Suprapubic skin (tissue), 4 donors: ENCODE measurements at places on chromosomes 4 and X. TPM values are rescaled to one million over a fixed set of nuclear protein-coding genes. Genes with fewer than 3 reads are reported as not detected.
A peak's percentile ranks its signal among the peaks of the same experiment; 100 is the strongest.

GRCh38 chrX:140949233-140949632 is 53.2 kb upstream of the SPANXB1 start:
- no peak for DNase-seq

Gene KCTD8
- 0.34 TPM for total RNA-seq

GRCh38 chr4:183354219-183354618 is 32.0 kb upstream of the CLDN24 start:
- DNase-seq, result peak; percentile 14

Gene HS6ST2
- not detected for total RNA-seq

DNA sequence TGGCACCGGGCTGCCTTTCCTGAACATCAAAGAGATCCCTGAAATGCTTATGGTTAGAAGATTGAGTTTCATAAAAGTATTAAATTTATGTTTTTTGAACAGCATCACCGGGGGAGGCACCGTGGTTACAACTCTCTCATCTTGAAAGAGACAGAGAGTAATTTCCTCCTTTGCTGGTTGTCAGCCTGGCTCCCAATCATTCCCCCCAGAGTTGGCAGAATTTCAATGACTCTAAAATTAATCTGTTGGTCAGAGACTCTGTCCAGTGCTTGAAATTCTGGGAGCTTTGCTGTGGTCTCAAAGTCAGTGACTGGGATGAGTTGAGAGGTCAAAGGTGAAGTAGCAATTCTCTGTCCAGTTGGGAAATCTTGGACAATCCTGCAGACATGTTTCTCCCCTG is 135.9 kb downstream of the RAB28 start:
- DNase-seq, result no peak

- no peak for DNase-seq
These were observed at the start of gene UNC5C for GRCh38 chr4:95548738-95549245. TSS of gene UNC5C (minus strand) at chr4:95548973.

- no peak for DNase-seq
These were observed 15.3 kb downstream of the COQ2 start for GRCh38 chr4:83269256-83269655.

- DNase-seq, result no peak
These were observed 262.2 kb upstream of the INTU start for GRCh38 chr4:127370604-127371003.

DNA sequence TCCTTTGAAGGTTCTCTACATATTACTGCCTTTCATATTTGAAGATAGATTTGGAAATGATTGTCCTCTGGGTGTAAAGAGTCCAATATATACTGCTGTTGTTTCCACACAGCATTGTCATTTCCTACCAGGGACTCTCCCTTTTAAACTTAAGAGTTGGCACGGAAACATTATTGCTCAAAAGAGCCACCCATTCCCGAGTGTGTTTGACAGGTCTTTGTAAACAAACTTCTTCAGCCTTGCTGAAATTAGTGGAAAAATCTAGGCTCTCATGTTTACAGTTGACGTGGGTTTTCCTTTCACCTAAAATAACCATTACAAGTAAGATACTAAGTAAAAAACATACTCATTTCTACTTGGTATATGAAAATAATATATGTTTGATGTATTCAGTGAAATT is 111.4 kb upstream of the LIMCH1 start:
- no peak for DNase-seq

Gene CT45A10
- not detected for total RNA-seq

DNA sequence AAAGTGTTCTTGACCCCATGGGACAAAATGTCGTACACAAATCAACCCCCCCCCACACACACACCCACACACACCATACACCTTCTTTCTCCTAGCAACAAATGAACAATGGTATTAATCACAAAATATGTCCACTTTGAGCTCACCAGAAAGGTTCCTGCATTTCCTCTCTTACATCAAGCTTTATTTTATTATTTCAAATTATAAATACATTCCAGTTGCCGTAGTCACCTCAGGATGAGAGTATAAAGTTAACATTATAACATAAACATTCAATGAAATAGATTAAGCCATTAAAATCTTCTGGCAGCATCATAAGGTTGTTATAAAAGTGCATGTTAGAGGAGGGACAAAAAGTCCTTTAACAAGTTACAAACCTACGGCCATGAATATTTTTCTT is 7.3 kb downstream of the XK start:
- DNase-seq, result no peak

Gene POU3F4
- not detected for total RNA-seq

- no peak for DNase-seq
These were observed 7.4 kb downstream of the HNRNPH2 start for GRCh38 chrX:101415180-101416145.

DNA sequence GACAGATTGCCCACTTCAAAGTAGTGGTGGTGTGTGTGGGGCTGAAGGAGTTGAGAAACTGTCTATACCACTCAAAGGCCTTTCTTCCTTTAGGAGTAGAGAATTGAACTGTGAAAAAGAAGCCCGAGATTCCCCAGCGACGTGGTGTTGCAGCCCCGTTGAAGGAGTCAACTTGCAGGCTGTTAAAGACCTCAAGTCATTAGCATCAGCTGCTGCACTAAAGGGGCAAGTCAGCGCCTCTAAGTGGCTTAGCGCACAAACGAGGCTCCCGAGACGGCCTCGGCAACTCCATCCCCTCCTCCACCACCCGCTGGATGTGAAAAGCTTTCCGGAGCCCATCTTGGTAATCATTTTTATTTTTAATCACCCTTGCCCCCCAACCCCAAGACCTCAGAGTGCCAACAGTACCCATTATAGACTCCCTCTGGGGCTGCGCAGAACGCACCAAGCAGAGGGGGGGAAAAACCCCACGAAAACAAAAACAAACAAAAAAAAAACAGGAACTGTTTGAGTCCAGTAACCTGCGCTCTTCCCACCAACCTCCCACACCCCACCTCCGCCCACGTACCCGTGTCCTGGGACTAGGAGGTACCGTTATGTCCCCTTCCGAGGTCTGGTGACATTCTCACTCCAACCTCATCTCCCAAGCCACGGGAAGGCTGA is 913 bp upstream of the PRDM8 start:
- no peak for DNase-seq

- DNase-seq, result no peak
These were observed 470.8 kb downstream of the NKX6-1 start for GRCh38 chr4:84028340-84028739.

DNA sequence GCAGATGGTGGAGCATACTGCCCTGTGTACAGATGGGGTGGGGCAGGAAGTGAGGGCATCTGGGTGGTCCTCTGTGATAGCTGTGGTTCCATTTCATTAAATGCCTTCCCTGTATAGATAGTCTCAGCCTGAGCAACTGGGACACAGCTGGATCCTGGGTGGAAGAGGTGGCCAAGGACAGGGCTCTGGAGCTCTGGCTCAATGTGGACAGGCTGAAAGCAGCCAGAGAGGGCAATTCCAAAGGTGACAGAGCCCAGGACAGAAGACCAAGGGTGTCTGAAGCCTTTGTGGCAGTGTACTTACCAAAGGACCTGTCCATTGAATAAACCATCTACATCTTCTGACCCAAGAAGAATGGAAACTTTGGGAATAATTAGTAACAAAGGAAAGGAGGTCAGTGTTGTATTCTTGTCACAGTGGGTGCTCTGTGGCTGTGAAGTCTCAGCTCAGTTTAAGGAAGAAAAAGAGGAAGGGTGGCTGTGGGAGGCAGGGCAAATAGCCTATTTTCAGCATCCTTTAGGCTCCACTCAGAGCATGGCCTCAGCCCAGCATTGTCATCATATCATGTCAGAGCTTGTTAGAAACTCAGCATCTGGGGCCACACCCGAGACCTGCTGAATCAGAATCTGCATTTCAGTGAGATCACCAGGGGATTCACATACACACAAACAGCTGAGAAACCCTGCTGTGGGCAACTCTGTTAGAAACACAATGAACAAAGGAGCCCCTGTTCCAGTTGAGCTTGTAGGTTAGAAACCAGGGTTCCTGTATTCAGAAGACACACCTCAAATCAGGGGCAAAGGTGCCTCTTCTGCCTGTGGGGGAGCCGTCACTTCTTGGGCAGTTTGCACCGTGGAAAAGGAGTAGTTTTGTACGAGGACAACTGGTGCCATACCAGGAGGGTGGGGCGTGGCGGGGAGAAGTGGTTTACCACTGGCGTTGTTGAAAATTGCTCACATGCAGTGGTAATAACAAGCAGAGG is 168.6 kb downstream of the PTTG2 start:
- DNase-seq, result no peak

GRCh38 chr4:108512615-108513505 is 107.5 kb upstream of the RPL34 start:
- no peak for DNase-seq

DNA sequence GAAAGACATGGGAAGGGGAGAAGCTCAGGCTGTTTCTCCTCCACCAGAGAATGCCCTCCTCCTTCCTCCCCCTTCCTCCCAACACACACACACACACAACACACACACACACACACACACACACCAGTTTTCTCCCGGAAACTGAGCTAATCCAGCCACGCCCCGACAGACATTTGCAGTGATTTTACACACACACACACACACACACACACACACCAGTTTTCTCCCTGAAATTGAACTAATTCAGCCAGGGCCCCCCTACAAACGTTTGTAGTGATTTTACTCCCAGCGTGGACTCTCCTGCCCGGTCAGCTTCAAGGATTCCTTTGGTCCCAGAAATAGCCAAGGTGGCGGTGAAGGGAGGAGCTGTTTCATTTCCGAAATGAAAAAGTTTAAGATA is 32.9 kb upstream of the STX18 start:
- DNase-seq, result no peak

DNA sequence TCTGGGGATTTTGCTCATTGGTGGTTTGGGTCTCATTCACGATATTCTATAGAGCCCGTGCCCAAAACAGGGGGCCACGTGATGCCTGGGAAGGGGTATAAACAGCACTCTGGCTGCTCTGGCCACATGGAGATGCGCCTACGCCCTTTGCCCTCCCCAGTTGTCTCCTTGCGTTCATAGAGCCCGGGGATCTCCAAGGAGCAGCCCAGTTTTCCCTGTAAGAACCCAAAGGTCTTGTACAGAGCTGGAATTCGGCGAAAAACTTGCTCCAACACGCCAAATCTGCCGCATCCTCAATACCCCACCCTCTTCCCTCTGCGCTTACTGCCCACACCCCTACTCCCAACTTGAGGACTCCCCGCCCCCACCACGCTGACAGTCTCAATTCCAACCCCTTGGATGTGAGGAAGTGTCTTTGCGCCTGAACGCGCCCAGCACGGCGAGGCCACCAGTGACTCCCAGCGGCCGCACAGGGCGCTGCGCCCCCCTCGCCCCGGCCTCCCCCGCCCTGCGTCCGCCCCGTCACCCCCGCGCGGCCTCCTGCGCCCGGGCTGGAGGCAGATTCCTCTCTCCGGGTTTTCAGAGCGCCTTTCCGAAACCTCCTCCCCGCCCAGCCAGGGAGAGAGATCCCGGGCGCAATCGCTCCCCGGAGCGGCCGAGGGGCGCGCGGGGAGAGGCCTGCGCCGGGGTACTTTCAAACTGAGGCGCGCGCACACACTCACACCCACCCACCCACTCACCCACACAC is at the start of gene NHS:
Gene NHS, plus strand, starts transcription at position 582 of the 748 bp plus-strand sequence. CDS start 558 bp downstream, outside the sequence.
- peak; percentile 77 for DNase-seq

GRCh38 chr4:79852305-79852730 is 220.7 kb downstream of the ANTXR2 start:
- DNase-seq, result no peak

Gene ANAPC4
- 72.1 TPM for total RNA-seq

Gene CFP
- 1.3 TPM for total RNA-seq

- DNase-seq, result no peak
These were observed 110.1 kb downstream of the GBA3 start for GRCh38 chr4:22802876-22803275.

- peak; percentile 100 for DNase-seq
These were observed at the start of gene GTPBP6 for GRCh38 chrX:318739-319578. TSS of gene GTPBP6 (minus strand) at chrX:318796. CDS start at chrX:318787, 9 bp downstream.

GRCh38 chrX:22024577-22024976 is 7.5 kb upstream of the PHEX start:
- DNase-seq, result no peak

Gene MAGEC1
- total RNA-seq, result not detected

DNA sequence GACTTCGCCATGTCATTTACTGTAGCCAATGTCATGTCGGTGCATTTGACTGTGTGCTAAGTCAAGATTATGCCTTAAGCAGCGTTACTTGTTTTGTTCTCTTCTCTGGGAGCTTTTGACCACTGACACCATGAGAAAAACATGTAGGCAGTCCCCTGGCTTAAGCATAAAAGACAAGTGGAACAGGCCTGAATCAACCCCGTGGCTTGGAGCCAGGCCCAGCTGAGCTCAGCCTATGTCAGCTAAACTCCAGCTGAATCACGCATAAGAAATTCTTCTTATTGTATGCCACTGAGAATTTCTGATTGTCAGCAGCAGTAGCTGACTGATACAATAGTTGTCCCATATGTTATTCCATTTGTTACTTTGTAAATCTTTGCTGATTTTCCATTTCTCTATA is 261.9 kb downstream of the CBLL2 start:
- no peak for DNase-seq

GRCh38 chrX:136765821-136766356 is 14.8 kb downstream of the ARHGEF6 start:
- no peak for DNase-seq

- no peak for DNase-seq
These were observed 39.2 kb upstream of the UGT2B7 start for GRCh38 chr4:69056921-69057550.

DNA sequence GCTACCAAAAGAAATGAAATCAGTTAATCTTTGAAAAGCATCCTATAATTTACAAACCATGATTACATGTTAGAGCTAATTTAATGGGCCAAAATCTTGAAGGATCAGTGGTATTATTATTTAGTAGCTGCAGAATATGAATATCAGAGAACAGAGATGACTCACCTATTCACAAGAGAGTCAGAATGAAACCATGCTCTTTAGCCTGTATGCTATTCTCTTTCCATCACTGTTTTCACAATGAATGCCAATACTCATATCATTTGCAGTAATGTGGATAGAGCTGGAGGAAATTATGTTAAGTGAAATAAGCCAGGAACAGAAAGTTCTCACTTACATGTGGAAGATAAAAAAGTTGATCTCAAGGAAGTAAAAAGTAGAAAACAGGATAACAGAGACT is 414.1 kb downstream of the CENPC start:
- DNase-seq, result no peak

GRCh38 chr4:4384837-4385236 is 2.1 kb upstream of the NSG1 start:
- DNase-seq, result no peak

DNA sequence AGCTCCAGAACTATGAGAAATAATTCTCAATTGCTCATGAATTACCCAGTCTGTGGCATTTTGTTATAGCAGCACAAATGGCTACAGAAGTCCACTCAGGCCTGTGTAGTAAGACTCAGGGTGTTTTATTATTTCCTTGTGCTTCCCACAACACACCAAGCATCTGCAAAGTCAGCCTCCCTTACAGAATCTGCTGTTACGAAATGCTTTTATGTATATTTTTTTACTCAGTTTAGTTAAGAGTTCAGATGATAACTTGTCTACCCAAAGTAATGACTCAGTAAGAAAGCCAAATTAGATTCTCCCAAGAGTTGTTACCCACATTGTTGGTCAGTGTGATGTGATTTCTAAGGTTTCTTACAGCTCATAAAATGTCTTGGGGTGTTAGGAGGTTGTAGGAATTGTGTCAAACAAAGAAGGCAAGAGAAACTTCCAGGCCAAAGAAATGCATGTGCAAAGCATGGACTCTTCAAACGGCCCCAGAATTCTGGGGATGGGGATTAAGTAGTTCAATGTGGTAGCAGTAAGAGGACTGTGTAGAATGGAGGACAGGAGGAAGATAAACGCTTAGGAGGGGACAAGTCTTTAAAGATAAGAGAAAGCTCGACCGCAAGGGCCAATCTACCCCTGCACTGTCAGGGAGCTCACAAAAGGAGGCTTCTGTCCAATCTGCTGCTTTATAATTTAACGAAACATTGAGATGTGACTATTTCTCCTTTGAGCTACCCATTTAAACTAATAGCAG is 35.4 kb upstream of the TMEM184C start:
- DNase-seq, result no peak

Gene ANOS1
- total RNA-seq, result 9.7 TPM

Gene DDIT4L
- 0.39 TPM for total RNA-seq

Gene SNCA
- 24.6 TPM for total RNA-seq
